Stimulated activated CD8-positive, alpha-beta memory T cell treated with anti-CD3 and anti-CD28 coated beads, Interleukin-12 subunit alpha, Interleukin-12 subunit beta, amount 100 ng/mL, for 1 hour (primary cell): ENCODE measurements at places on chromosomes 6 and 20.

GRCh38 chr20:43925801-43926200 is 11.1 kb downstream of the TOX2 start:
- DNase-seq, result no peak

GRCh38 chr20:47278907-47279348 is 77.6 kb downstream of the ZMYND8 start:
- no peak for DNase-seq

DNA sequence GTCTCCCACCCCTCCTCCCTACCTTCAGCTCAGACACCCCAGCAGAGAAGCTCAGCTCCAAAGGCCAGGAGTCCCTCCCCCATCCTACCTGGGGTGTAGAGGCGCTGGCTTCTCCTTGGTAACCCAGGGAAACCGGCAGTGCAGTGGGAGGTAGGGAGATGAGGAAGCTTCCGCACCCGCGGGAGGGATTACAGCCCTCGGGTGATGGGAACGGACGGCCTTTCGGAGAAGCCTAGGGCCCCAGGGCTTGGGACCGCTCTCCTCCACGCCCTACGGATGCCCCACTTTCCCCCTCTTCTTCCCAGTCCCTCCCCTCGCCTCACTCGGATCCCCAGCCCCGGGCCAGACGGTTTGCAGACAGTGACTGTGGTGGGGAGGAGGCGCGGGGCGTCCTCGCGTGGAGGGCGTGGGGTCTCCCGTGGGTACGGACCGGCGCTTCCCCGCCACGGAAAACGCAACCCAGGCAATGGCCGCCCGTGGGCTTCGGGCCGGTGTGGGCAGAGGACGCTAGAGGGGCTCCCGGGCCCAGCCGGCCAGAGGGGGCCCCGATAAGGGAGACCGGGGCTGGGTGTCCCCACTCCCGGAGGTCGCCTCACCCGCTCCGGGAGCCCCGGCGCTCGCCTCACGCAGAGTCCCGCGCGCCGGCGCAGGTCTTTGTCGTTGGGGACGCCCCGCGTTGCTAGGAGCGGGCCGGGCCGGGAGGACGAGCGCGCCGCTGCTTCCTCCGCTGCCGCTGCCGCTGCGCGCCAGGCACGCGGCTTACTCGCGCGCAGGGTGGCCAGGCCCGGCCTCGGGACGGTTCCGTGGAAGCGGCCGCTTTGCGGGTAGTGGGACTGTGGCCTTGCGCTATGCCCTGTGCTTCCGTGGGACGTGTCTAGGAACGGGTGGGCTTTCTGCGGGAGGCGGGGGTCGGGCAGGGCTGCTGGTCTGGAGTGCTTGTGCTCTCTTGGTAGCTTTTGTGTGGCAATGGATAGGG is 15.8 kb downstream of the AARS2 start:
- peak; percentile 15 for DNase-seq

DNA sequence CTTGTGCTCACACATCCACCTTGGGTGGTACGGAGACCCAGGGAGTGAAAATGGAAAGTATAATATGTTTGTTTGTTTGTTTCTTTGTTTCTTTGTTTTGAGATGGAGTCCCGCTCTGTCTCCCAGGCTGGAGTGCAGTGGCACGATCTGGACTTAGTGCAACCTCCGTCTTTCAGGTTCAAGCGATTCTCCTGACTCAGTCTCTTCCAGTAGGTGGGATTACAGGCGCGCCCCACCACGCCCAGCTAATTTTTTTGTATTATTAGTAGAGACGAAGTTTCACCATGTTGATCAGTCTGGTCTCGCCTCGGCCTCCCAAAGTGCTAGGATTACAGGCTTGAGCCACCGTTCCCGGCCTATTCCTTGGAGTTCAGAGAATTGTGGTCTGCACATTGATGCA is 115.4 kb downstream of the TRIM27 start:
- no peak for DNase-seq

- DNase-seq, result no peak
These were observed 41.9 kb downstream of the EDN3 start for GRCh38 chr20:59342023-59342957.

GRCh38 chr6:68364271-68364805 is 270.7 kb upstream of the ADGRB3 start:
- no peak for DNase-seq

GRCh38 chr6:133547136-133547535 is 306.0 kb downstream of the EYA4 start:
- no peak for DNase-seq

- DNase-seq, result no peak
These were observed 154.3 kb downstream of the IPCEF1 start for GRCh38 chr6:154202339-154202738.

DNA sequence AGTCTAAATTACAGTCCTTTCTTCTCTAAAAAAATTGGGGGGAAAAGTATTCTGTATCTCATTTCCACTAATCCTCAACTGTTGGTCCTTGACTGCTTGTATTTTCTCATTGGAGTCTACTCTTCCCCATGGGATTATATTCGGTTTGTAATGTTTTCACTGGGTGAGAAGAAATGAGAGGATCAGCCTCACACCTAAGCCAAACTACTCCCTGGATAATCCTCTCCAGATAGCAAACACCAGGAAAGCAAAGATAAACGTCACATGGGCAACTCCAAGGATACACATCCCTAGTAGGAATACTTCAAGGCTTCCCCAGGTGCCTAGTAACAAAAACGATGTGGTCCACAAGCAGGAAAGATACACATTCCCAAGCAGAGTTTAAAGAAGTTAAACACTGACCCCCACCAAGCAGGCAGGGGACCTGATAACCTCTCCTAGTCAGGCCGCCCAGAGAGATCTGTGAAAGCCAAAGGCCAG is 53.9 kb upstream of the SOX4 start:
- no peak for DNase-seq

DNA sequence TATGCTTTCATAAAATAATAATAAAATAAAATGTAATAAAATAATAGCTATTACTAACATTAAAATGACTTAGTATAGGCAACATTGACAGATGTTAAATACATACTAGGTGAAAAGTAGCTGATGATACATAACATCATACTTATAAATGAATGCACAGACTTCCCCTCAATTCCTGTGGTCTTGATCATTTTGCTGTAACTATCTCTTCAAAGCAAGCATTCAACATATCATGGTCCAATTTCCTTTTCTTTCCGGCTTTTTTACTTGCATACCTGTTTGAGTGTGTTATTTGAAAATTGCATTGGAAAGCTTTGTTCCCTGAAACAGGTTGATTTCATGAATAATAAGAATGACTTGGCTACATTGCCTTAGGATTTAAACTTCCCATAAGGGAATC is 309.3 kb downstream of the HDGFL1 start:
- no peak for DNase-seq

- DNase-seq, result no peak
These were observed 29.9 kb downstream of the UBE2V1 start for GRCh38 chr20:50083034-50083433.

- DNase-seq, result no peak
These were observed 10.6 kb upstream of the MARCKS start for GRCh38 chr6:113846577-113846976.

- no peak for DNase-seq
These were observed 187.6 kb downstream of the CLIC5 start for GRCh38 chr6:45827952-45828530.

DNA sequence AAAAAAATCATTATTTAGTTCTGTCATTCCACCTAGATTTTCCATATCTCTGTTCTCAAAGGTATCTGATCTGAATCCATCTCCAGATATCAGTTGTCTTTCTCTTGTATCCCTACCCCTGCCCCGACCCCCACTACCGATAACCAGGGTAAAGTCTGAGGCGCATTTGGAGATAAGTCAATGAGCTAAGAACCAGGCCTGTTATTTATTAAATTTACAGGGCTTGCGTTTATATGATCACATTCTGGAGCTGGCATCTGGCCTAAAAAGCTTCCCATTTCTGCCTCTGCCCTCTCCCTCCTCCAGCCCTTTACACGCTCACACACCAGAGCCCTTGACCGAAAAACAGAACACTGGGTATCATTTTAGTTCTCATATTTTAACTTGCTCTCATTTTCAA is 144.7 kb downstream of the ALDH8A1 start:
- DNase-seq, result no peak

DNA sequence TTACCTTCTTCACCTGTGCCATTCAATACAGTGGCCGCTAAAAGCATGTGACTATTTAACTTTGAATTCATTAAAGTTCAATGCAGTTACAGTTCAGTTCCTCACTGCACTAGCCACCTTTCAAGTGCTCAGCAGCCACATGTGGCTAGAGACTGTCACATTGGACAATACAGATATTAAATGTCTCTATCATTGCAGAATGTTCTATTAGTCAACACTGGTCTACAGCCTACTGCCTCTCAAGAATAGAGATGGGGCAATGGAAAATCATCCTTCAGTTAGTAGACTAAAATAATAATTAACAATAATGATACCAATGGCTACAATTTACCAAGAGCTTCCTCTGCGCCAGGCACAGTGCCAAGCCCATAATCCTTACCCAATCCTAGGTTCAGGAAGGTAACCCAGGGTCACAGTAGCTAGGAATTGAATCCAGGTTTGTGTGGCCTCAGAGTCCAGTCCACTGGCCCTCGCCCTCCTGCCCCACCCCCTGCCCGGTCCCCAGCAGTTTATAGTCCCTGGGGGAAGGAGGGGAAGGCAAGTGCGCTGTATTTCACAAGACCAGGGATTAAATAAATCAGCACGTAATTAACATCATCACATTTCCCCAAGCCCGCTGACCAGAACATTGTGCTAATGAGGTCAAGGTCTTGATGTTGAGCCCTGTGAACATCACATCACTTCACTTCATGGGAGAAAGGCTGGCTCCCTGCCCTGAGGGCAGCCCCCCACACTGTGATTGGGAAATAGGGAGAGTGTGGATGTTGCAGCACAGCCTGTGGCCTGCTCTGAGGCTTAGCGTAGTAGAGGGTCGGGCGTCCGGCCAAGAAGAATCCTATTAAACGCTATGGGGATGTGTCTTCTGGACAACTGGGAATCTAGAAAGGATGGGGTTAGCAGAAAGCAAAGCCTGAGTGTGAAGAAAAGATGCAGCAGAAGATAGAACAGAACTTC is 147.2 kb downstream of the VEGFA start:
- no peak for DNase-seq

DNA sequence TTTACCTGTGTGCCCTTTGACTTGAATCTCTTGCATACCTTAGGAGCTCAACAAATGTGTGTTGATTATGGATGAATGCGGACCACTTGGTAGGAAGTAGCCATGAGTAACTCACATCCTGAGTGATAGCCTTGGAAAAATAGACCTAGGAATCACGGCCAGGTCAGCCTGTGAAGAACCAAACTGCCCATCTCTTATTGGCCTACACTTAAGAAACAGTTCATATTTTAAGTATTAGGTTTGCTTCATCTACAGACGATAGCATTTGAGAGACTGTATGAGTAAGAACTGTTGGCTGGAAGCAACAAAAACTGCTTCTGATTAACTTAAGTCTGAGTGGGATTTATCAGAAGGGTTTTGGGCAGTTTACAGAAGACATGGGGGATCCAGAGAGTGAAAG is 320.1 kb upstream of the PRND start:
- no peak for DNase-seq

GRCh38 chr6:134368670-134369069 is 50.8 kb upstream of the SGK1 start:
- DNase-seq, result no peak

GRCh38 chr6:100304575-100304974 is 160.1 kb downstream of the SIM1 start:
- no peak for DNase-seq

DNA sequence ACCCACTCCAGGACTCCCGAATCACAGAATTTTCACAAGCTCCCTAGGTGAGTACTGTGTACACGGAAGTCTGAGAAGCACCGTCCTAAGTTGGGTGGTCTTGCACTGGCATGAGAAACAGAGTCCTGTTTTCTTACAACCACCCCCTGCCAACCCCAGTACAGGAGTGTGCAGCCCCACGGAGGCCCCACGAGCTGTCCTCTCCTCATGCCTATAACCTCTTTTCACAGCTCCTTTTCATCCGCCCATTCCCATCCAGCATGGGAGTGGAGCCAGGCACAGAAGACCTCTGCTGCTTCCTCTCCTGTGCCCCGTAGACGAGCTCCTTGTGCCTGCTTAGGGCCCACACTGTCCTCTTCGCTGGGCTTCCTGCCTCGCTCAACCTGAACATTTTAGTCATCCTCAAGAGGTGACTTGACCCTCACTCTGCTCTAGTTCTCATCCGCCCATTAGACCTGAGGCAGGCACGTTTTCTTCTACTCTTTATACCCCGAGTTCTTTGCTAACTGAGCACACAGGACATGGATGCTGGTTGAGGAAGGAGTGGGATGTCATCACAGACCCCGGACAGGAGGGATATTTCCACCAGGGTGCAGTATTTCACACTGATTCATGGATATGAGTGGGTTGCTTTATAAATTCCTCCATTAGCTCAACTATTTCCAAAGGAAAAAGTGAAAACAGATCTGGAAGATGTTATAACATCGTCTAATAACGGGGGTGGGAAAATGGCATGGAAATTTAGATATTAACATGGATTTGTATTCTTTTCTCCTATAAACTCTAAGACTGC is 160.5 kb downstream of the TTLL2 start:
- no peak for DNase-seq

DNA sequence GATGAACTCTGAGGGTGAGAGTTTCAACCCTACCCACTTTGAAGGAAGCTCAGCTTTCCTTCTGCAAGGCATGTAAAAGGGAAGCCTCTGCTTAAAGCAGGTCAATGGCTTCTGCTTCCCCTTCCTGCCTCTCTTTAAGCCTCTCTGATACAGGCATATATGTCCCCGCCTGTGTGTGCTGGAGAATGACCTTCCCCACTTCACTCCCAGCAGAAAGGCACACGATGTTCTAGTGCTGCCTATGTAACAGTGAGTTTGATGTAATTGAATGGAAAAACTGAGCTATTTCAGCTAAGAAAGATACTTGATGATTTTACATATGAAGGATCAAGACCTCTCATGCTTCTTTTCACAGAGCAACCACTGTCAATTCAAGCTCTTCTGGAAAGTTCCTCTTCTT is 632.2 kb downstream of the HACE1 start:
- no peak for DNase-seq

- no peak for DNase-seq
These were observed 32.2 kb upstream of the OCSTAMP start for GRCh38 chr20:46582648-46583047.

- no peak for DNase-seq
These were observed 71.0 kb downstream of the JPH2 start for GRCh38 chr20:44115762-44116644.

GRCh38 chr6:44227148-44227793 is 3.9 kb downstream of the SLC29A1 start:
- no peak for DNase-seq

- no peak for DNase-seq
These were observed 37.3 kb downstream of the RBM38 start for GRCh38 chr20:57428324-57429158.

- no peak for DNase-seq
These were observed 22.7 kb downstream of the DSE start for GRCh38 chr6:116393430-116393829.

- DNase-seq, result no peak
These were observed 267.9 kb upstream of the SASH1 start for GRCh38 chr6:148074738-148075137.
